ENCODE measurements at places on chromosomes 7 and 10.

- no peak for DNase-seq
Observed at GRCh38 chr10:102342458-102342857, 53.0 kb upstream of the NFKB2 start.

GRCh38 chr10:46290101-46290886, 3.5 kb downstream of the ANTXRL start:
- no peak for DNase-seq

DNA sequence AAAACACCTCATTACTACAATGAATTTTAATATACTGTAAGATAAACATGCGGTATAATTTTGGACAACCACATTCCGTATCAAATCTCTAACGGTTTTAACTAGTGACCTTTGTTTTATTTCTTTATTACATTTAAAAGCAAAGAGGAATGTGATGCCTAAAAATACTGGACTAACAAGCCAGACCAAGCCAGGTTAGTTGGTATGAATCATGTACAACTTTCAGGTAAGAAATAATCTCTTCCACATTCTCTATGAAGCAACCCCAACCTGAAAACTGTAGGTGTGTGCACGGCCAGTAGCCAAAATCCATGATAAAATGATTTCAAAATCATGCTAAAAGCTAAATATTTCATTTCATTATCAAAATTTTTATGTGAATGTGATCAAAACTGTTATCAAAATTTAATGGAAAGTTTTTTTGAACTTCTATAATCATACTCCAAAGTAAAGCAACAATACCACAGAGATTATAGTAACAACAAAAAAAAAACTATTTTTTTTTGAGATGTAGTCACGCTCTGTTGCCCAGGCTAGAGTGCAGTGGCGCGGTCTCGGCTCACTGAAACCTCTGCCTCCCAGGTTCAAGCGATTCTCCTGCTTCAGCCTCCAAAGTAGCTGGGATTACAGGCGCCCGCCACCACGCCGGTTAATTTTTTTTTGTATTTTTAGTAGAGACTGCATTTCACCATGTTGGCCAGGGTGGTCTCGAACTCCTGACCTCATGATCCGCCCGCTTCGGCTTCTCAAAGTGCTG, 127.2 kb downstream of the NRBF2 start:
- no peak for DNase-seq

DNA sequence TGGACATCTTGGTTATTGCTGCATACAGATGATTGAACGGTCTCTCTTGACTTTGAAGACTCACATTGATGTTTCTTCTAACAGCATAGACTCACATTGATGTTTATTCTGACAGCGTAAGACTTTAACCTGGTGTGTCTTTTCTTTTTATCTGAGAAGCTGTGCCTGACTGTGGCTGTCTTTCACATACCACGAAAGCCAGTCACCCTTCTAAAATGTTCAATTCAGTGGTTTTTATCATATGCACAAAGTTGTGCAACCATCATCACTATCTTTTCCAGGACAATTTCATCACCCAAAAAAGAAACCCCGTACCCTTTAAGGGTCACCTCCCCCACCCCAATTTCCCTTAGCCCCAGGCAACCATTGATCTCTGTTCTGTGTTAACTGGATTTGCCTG, 24.7 kb downstream of the CELF2 start:
- DNase-seq, result no peak

GRCh38 chr7:50739744-50740435, 42.8 kb downstream of the GRB10 start:
- peak; percentile 6 for DNase-seq
